CD4-positive, alpha-beta memory T cell (primary cell): ENCODE measurements at places on chromosomes 5 and 9.

DNA sequence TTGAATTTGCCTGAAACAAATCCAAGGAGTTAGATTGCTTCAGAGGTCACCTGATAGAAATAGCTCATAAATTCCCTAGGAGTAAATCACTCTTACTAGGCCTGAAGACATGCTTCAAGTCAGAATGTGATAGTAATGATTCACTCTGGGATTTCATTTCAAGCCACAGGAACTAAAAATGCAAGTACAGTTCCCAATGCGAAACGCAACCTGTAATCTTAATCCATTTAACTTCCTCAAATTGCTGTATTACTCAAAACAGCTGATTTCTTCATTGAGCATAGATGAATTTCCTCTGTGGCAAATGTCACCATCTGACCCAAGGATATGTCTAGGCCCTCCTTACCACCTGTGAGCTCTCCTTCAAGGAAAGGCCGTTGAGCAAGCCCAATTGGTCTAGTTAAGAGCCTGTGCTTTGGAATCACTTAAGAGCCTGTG lies 32.1 kb upstream of the IL6ST start:
- no peak for DNase-seq

GRCh38 chr9:4228606-4229005 lies 71.3 kb downstream of the GLIS3 start:
- no peak for DNase-seq

- no peak for DNase-seq
Observed at GRCh38 chr5:171934586-171934985, 71.9 kb downstream of the FBXW11 start.

GRCh38 chr9:79384501-79384900 lies 187.3 kb upstream of the TLE4 start:
- no peak for DNase-seq

DNA sequence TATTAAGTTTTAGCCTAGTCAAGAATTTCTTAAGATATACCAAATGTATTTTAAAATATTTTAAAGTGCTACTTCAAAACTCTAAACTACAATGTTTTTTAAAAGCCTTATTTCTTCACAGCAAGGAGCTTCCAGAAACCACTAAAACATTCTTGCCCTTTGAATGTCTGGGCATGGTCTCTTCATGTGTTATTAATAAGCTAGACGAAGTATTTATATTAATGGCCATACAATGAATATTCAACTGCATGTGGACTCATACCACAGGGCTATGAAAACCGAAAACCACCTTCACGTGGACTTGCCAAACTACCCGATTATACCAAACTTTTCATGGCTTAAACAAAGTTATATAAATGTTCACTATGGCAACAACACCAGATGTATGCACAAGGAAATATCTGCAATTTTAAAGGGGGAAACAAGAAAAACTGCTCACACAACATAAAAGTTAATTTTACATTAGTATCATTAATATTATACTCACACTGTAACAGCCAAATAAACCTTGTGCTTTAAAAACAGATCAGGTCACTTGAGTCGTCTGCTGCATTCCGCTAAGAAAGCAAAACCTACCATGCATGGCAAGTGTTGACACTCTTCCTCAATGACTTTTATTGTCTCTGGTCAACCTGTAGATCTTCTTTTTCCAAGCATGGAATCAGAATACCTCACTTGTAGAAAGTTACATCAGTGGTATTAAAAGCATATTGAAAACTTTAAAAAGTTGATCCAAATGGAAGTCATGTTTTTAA lies 246.3 kb downstream of the BNC2 start:
- no peak for DNase-seq

DNA sequence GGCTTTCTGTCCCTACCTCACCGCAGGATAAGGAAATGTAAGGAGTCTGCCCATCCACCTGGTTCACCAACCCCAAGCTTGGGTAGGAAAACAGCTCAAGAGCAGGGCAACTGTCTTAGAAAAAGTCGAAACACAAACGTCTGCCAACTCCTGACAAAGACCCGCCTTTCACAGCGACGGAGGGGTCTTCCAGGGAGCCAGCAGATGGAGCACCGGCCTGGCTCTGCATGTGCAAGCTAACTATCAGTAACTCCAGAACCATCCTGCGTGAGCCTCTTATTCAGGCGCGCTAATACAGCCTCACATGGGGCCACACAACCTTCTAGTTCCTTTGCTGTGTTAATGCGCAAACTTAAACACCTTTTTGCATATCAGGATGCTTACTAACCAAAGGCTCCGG lies 26.9 kb downstream of the CAMSAP1 start:
- no peak for DNase-seq

DNA sequence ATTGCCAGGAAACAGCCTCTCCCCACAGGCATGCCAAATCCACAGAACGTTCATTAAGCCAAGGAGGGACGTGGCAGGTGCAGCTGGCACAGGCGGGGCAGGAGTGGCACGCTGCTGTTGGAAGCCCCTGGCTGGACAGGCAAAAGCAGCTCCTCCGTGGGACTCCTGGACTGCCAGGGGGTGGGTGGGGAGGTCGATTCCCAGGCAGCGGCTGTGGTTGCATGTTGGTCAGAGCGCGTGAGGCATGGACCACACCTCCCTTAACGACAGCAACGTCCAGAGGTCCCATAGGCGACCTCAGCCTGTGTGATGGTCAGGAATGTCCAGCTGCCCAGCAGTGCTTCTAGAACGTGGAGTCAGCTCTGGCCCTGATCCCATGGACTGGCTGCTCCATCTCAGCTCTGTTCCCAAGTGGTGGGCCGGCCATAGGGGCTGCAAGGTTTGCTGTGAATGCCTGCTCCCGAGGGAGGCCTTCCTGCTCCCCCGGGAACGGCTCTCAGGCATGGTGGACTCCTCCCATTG lies 6.9 kb downstream of the SLC6A19 start:
- no peak for DNase-seq
